ENCODE measurements at places on chromosomes 2 and 18.

- peak; percentile 92 for DNase-seq
Measured at GRCh38 chr18:61572871-61573270, 239.6 kb downstream of the CDH20 start.

GRCh38 chr2:62343636-62344337, 147.9 kb downstream of the B3GNT2 start:
- no peak for DNase-seq

DNA sequence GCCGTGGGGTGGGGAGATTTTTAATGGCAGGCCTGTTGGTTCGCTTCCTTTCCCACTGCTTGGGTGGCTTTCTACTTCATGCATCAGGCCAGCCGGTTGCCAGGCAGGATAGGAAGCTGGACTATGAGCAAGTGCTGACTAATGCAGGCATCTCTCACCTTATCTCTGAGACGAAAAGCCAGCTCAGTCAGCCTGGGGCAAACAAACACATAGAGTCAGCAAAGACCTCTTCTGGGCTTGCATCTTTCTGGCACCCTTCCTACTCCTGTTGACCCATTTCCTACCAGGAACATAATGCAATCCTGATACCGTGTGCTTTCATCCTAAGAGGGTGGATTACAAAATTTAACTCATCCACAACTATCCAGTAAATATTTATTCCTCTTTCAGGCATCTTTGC, 416.6 kb upstream of the MEX3C start:
- DNase-seq, result no peak

DNA sequence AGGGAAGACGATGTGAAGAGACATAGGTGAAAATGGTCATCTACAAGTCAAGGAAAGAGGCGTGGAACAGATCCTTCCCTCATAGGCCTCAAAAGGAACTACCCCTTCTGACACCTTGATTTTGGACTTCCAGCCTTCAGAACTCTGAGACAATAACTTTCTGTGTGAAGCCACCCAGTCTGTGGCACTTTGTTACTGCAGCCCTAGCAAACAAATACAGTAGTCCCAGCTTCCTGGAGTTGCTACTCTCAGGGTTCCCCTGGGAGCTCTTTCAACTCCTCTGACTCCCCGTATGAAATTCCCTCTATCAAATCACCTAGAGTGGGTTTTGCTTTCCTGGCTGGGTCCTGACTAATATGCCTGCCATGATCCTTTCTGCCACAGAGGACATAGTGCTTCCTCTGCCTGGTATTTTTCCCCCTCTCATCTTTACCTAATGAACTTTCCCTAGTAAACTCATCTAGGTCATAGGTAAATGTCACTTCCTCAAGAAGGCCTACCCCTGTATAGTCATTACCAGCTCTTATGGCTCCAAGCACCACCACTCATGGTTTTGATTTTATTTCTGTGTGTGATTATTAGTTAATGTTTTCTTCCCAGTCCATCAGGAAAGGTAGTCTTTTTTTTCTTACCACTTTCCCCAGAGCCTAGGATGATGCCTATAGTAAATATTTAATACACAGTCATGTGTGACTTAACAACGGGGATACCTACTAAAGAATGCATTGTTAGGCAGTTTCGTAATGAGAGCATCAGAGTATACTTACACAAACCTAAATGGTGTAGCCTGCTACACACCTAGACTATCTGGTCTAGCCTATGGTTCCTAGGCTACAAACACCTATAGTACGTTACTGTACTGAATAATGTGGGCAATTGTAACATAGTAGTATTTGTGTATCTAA, 111.5 kb upstream of the LGALSL start:
- DNase-seq, result no peak

GRCh38 chr18:76859474-76860339, 37.4 kb downstream of the ZNF236 start:
- no peak for DNase-seq

DNA sequence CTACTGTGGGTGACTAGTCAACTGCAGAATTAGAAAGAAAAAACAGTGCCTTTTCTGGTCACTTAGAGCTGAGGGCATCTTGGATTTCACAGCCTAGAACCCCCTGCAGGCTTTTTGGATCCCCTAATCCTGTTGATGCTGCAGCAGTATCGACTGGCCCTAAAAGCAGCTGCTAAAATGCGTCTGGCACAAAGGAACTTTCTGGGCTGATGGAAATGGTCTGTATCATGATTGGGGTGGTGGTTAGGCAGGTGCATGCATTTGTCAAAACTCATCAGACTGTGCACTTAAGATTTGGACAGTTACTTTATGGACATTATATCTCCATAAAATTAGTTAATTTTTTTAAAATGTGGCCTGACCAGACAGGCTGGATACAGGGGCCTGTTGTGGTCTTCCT, 149.8 kb downstream of the KLHL29 start:
- DNase-seq, result no peak

DNA sequence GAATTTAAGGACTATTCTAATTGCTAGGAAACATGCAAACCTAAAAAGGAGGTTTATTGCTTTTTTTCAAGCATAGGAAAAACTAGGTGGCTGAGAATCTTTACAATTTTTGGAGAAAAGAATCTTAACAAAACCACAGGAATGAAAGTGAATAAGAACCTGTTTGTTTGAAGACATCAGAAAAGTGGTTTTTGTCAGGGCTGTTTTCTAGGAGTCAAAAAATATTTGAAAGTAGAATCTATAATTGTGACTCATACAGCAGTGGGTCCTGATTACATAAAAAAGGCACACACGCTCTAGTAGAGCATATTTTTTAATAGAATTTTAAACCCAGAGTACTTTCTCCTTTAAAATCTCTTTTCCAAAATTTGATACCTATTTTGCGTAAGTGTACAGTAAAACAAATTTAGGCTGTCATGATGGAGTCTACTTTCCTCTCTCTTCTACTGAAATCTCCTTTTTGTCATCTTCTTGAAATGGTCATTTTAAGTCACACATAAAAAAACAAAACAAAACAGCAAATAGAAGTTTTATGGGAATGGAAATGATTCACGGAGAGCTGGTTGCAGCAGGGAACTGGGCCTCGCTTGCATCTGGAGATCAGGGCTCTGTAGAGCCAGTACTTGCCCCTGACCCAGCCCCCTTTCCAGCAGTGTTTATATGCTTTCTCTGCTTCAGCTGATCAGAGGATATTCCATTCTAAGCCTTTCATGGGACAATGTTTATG, 59.1 kb upstream of the PELI1 start:
- DNase-seq, result peak; percentile 58

DNA sequence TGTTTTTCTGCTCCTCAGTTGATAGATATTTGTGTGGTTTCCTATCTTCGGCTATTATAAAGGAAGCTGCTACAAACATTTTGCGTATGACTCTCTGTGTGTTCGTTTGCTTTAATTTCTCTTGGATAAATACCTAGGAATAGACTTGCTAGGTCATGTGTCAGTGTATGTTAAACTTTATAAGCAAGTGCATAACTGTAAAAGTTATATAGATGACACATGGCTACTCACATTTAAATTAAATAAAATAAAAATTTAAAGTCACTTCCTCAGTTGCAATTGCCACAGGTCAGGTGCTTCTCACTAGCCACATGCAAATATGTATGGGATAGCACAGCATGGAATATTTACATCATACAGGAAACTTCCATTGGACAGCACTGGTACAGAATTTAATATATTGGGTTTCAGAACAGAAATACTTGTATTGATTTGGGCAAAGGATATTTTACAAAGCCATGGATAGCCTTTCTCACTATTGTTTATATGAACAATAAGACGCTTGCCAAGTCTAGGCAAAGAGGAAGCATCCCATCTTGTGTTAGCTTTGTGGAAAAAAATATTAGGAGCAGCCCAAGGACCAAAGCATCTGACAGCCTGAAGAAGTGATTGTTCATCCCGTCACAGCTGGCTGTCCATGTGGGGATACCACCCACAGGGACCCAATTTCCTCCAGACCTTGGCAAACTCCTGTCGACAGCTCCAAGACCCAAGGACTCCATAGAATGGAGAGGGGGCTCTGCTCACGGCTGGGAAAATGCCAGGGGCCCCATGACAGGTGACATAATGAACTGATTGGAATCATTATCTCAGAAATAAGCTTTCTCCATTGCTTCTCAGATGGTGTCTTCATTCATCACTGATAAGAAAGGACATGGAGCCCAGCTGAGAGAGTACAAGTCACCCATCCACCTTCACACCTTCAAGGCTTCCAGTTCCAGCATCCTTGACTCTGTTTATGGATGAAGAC, 196.7 kb downstream of the SH3BP4 start:
- no peak for DNase-seq

GRCh38 chr2:235779444-235779896, 285.6 kb downstream of the AGAP1 start:
- DNase-seq, result peak; percentile 58

DNA sequence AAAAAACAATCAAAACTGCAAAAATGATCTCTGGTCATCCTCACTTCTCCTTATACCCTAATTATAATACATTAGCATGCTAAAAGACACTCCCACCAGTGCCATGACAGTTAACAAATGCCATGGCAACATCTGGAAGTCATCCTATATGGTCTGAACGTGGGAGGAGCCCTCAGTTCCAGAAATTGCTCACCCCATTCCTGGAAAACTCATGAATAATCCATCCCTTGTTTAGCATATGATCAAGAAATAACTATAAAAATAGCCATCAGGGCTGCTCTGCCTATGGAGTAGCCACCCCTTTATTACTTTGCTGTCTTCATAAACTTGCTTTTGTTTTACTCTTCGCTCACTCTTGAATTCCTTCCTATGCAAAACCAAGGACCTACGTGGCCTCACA, 5.7 kb upstream of the C2orf80 start:
- peak; percentile 8 for DNase-seq

DNA sequence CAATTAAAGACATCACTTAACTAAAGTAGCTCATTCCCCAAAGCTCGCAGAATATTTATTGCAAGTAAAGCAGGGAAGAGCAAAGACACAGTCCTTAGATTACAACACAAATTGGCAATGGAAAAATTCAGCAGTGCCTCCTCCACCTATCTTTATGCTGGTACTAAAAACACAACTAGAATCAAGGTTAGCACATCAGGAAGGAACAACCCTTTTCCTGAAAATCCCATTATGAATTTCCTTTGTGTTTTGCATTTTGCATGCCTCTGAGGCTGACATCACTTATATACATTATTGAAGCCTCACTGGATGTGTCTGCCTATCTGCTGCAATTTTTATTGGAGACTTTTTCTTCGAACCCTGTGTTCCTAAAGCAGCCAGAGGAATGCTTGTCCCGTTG, 193.8 kb upstream of the STK17B start:
- DNase-seq, result no peak

- DNase-seq, result peak; percentile 66
Measured at GRCh38 chr2:217650716-217651360, 352.0 kb downstream of the TNS1 start.

GRCh38 chr2:131039535-131039907, 53.7 kb downstream of the FAM168B start:
- DNase-seq, result no peak

DNA sequence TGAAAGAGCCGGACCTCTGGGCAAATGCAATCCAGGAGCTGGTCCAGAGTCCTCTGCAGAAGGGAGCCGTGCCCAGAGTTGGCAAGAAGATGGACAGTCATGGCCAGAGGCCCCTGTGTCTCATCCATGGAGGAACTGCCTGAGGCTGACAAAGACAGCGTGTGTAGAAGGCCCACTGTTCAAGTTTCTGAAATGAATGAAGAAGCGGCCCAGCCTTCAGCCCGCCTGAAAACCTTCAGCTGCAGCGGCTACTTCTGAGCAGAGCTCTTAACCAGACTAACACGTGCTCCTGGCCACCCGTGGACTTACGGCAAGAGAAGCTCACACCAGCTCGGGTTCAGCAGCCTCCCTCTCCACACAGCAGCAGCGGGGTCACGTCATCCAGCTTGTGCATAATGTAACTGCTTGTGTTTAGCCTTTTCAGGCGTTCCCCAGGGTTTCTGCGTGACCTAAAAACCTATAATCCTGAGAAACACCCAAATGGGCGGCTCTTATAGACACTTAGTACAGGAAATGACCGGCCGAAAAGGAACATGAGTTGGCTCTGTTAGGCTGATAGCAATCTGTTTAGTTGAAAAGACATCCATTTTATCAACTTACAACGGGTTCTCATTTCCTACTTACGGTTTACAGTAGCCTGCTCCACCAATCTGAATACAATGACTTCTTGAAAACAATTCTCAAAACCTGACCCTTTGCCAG, at the start of gene FAM124B:
FAM124B (minus strand) TSS at position 467 of the 702 bp plus-strand sequence; CDS start at position 128, 339 bp downstream.
- peak; percentile 29 for DNase-seq

DNA sequence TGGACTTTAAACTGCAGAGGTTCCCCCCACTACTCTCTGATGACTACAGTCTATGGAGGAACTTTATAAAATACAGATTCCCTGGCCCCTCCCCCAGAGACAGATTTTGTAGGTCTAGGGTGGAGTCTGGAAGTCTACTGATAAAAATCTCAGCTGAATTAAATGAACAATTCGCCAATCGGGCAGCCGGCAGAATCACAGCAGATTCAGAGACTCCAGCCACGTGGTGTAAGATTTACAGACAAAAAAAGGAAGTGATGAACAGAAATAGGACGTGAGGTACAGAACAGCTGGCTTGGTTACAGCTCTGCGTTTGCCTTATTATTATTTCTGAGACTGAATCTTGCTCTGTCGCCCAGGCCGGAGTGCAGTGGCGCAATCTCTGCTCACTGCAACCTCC, 21.4 kb upstream of the MTA3 start:
- DNase-seq, result no peak

DNA sequence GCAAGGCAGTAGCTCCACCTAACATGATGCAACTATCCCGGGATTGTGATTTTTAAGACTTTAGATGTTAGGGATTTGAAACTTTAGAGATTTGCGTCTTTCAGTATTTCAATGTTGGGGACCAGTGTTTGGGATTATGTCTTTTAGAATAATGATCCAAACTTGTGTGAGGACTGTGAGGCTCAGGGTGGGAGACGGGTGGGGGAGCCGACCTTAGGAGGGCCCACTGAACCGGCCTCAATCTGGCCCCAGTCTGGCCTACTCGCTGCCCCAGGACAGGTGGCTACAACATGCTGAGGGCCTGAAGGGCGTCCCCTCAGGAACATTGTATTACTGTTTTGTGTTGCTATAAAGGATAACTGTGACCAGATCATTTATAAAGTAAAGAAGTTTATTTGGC, 10.7 kb downstream of the AMER3 start:
- DNase-seq, result no peak

- no peak for DNase-seq
Measured at GRCh38 chr2:58308435-58308834, 67.3 kb upstream of the FANCL start.

GRCh38 chr18:76875390-76876325, 53.3 kb downstream of the ZNF236 start:
- peak; percentile 13 for DNase-seq

Data from AG10803 (cell line).